Muscle of leg (tissue), 16 donors: ENCODE measurements at places on chromosomes 7 and 10. TPM values are rescaled to one million over a fixed set of nuclear protein-coding genes. Genes with fewer than 3 reads are reported as not detected.

DNA sequence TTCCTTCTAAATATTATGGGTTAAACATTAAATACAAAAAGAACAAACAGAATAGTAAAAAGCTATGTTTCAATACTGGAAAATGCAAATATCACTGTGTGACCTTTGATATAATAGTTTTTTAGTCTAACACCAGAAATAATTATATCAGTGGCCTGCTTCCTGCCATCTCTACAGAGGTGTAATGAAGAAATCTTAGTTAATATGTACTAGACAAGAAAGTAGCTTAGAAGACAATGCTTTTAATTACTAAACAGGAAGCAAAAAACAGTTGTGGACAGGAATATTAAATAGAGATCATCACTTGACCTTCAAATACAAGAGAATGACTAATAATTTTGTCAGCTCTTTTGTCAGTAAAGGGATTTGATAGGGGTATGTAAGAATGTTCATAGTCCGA lies 47.4 kb upstream of the LRRN3 start:
- H3K4me3 ChIP-seq: no peak overlapping the region
- H3K36me3 ChIP-seq: no peaks in the 10 kb centered on the region
- H3K27ac ChIP-seq: no peak overlapping the region
- H3K27me3 ChIP-seq: no peaks in the 10 kb centered on the region
- no peak for DNase-seq

DNA sequence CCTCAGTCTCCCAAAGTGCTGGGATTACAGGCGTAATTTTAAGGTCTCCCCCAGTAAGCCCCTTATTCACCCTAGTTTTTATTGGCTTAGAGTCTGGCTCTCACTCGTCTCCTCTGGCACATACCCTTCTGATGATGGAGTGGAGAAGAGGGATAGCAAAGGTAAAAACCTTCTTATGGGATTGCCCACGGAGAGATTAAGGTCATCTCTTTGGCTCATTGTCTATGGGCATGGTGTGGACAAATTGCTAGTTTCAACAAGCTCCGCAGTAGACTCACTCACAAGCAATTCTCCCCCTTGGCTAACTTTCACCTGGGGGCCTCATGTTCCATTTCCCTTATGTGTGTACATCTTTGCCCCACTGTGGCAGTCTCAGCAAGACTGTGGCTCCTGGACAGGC lies 22.4 kb upstream of the TSGA13 start:
- no peaks in the 10 kb centered on the region for H3K4me1 ChIP-seq
- no peak overlapping the region for H3K27ac ChIP-seq
- H3K4me3 ChIP-seq: no peak overlapping the region
- no peaks in the 10 kb centered on the region for H3K36me3 ChIP-seq
- no peak for DNase-seq
- no peaks in the 10 kb centered on the region for H3K27me3 ChIP-seq

GRCh38 chr7:27173511-27173955 lies 587 bp downstream of the HOXA10 start:
- H3K27ac ChIP-seq: peak overlapping the region; percentile 96
- H3K4me3 ChIP-seq: peak overlapping the region; percentile 72
- peaks cover 66% of the 10 kb centered on the region for H3K4me1 ChIP-seq
- H3K27me3 ChIP-seq: peaks cover 69% of the 10 kb centered on the region

DNA sequence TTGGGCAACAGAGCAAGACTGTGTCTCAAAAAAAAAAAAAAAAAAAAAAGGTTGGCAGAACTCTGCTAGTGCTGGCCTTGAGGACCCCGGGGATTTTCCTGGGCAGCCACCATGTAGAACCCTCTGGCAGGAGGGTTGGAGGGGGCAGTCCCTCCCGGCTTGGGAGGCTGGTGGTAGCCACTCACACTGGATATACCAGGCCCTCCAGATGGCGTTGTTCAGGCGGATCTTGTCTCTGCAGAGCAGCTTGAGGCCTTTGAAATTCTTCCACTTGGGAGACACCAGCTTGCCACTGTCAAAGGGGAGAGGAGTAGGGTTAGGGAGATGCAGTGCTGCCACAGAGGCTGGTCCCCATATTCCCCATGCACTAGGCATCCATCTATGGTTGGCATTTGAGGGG lies 8.4 kb downstream of the MLXIPL start:
- no peak overlapping the region for H3K27ac ChIP-seq
- no peaks in the 10 kb centered on the region for H3K36me3 ChIP-seq
- H3K4me3 ChIP-seq: no peak overlapping the region
- peaks cover 5% of the 10 kb centered on the region for H3K4me1 ChIP-seq

DNA sequence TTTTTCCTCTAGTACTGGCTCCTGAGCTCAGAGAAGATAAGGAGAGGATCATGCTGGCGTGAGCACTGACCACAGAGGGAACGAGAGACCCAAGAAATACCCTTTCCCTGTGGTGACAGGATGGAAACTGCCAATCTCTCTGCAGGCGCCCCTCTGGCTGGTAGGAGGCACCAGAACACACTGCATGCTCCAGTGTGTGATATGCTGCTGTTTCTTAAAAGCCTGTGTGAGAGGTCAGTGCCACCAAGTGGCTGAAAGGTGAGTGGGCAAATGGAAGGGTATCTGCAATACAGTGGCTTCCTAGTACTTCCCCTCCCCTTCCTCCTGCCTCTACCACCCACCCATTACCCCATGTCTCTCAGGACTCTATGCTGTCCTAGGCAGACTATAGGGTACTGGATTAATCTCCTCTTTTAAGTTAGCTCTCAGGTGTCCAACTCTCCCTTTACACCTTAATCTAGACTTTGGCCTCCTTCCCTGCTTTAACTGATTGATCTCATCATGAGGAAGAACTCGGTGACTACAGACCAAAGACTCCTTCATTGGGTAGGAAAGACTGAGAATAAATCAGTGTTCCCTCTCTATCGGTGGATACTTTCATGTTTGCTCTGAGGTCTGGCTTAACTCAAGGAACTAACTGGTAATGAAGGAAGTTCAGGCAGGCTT lies 283.6 kb downstream of the ADRA2A start:
- H3K4me3 ChIP-seq: no peak overlapping the region
- no peaks in the 10 kb centered on the region for H3K27me3 ChIP-seq
- no peak overlapping the region for H3K27ac ChIP-seq
- H3K4me1 ChIP-seq: no peaks in the 10 kb centered on the region
- peak; percentile 41 for DNase-seq

GRCh38 chr7:69527706-69528105 lies 70.6 kb upstream of the AUTS2 start:
- DNase-seq: no peak
- no peaks in the 10 kb centered on the region for H3K36me3 ChIP-seq
- no peaks in the 10 kb centered on the region for H3K4me1 ChIP-seq
- H3K27ac ChIP-seq: no peak overlapping the region

DNA sequence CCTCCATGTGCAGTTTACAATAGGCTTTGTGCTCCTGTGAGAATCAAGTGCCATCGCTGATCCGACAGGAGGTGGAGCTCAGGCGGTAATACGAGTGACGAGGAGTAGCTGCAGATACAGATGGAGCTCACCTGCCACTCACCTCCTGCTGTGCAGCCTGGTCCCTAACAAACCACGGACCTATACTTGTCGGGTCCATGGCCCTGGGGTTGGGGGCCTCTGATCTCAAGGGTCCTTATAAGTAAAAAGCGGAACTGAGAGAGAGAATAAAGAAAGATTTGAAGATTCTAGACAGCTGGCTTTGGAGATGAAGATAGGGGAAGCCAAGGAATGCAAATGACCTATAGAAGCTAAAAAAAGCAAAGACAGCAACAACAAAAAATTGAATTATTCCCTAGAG lies 130.6 kb downstream of the PLXDC2 start:
- H3K4me1 ChIP-seq: peaks cover 10% of the 10 kb centered on the region
- no peak overlapping the region for H3K4me3 ChIP-seq
- no peaks in the 10 kb centered on the region for H3K27me3 ChIP-seq
- H3K27ac ChIP-seq: peak overlapping the region; percentile 22

- no peak overlapping the region for H3K4me3 ChIP-seq
- peaks cover 31% of the 10 kb centered on the region for H3K27me3 ChIP-seq
- H3K27ac ChIP-seq: no peak overlapping the region
- peaks cover 8% of the 10 kb centered on the region for H3K4me1 ChIP-seq
- H3K36me3 ChIP-seq: no peaks in the 10 kb centered on the region
Observed at GRCh38 chr7:26375726-26376174, 84.1 kb downstream of the SNX10 start.

- no peak for DNase-seq
- H3K27me3 ChIP-seq: peaks cover 74% of the 10 kb centered on the region
- no peak overlapping the region for H3K4me3 ChIP-seq
- no peak overlapping the region for H3K27ac ChIP-seq
- H3K36me3 ChIP-seq: no peaks in the 10 kb centered on the region
Observed at GRCh38 chr7:155422151-155422550, 35.8 kb upstream of the EN2 start.

GRCh38 chr7:12746211-12746610 lies 58.8 kb downstream of the ARL4A start:
- H3K36me3 ChIP-seq: no peaks in the 10 kb centered on the region
- no peak overlapping the region for H3K27ac ChIP-seq
- H3K27me3 ChIP-seq: no peaks in the 10 kb centered on the region
- H3K4me1 ChIP-seq: no peaks in the 10 kb centered on the region
- no peak overlapping the region for H3K4me3 ChIP-seq

DNA sequence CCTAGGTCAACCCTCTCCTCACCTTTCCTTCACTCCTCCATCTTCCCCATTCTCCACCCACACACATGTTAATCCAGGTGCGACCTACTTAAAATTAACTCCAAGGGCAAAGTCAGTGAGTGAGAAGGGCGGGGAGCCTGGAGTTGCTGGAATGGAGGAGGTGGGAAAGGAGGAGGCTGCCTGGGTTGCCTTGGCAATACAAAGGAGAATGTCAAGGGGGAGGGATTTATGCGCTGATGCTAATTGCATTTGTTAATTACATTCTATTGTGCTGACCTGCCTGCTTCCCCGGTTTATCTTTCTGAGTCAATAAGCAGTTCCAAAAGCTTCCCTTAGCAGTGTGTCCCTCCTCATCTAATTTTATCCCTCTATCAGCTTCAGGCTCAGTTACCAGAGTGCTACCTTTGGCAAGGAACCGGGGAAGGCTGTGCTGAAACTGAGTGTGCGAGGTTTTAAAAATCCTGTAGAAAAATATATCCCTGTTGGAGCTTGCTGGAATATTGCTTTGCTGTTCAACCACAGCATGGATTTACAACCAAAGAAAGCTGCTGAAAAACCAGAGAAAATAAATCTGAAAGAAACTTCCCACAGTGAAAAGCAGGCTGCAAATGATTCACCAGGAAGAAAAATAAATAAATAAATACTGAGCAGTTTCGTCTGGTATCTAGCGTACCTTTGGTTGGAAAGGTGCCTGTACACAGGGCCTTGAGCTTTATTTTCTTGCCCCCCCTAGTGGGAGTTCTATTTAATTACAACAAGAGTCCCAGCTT lies 113.2 kb upstream of the DGKB start:
- peak; percentile 90 for DNase-seq
- H3K4me1 ChIP-seq: peaks cover 5% of the 10 kb centered on the region
- no peaks in the 10 kb centered on the region for H3K36me3 ChIP-seq

- H3K4me3 ChIP-seq: no peak overlapping the region
- no peaks in the 10 kb centered on the region for H3K27me3 ChIP-seq
- H3K27ac ChIP-seq: no peak overlapping the region
- H3K36me3 ChIP-seq: no peaks in the 10 kb centered on the region
Observed at GRCh38 chr7:25714013-25714412, 438.0 kb upstream of the NFE2L3 start.

The ARMC3 gene
- not detected for total RNA-seq

The EN2 gene
- 0.09 TPM for total RNA-seq

The IL2RA gene
- total RNA-seq: not detected

The LIPJ gene
- 0.13 TPM for total RNA-seq
